Stimulated activated CD4-positive, alpha-beta T cell treated with anti-CD3 and anti-CD28 coated beads, Interleukin-15, amount 100 ng/mL, for 48 hours (primary cell): ENCODE measurements at places on chromosomes 3 and 15.

DNA sequence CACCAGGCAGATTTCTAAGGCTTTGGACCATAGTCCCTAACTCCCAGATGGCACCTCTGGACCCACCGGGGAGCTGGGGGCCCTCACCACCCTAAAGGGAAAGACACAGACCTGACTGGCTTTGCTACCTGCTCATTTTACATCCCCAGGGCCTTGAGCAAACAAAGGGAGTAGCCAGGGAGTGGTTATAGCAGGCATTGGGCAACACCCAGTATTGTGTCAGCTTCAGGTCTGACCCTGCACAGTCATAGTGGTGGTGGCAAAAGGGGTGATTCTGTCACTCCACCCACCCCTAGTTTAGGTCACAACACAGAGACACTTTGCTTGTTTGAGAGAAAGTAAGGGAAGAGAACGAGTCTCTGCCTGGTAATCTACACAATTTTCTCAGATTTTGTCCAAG is 352.5 kb downstream of the DIPK2A start:
- no peak for DNase-seq

GRCh38 chr3:129233538-129233937 is 15.9 kb upstream of the COPG1 start:
- no peak for DNase-seq

- no peak for DNase-seq
These were observed at the start of gene AMT for GRCh38 chr3:49422379-49423248. Gene AMT, minus strand, starts transcription at chr3:49422473. Its CDS starts 23 bp downstream, at chr3:49422450.

DNA sequence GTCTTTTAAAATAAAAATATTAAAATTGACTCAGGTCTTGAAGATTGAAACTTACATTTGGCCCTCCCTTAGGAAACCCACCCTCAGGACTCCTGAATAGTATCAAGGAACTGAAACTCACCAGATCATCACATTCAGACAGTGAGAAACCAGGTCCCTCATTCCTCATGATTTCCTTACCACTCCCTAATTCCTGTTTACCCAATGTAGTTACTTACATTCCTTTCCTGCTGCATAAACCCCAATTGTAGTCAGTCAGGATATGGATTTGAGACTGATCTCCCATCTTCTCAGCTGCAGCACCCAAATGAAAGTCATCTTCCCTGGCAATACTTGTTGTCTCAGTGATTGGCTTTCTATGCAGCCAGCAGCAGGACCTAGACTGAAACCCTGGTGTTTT is 8.6 kb downstream of the ATP13A4 start:
- no peak for DNase-seq

- DNase-seq = no peak
These were observed 658.8 kb downstream of the EDEM1 start for GRCh38 chr3:5846261-5846660.

- DNase-seq = no peak
These were observed 54.0 kb upstream of the ABHD2 start for GRCh38 chr15:89034305-89034704.

DNA sequence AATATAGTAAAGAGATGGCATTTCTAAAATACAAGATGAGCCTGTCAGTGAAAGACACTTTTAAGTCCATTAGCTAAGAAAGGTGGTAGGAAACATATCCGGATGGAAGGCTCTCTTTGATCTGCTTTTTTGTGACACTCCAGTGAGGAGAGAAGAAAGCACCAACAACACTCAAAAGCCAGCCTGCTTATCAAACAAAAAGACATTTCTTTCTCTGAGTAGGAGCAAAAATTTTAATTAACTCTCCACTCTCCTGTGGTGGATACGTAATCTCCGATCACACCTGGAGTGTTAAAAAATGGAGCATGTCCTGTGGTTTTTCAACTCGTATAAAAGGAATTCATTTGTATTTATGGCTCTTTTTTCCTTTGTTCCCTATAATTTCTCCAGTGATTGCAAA is 65.3 kb downstream of the OXNAD1 start:
- no peak for DNase-seq

DNA sequence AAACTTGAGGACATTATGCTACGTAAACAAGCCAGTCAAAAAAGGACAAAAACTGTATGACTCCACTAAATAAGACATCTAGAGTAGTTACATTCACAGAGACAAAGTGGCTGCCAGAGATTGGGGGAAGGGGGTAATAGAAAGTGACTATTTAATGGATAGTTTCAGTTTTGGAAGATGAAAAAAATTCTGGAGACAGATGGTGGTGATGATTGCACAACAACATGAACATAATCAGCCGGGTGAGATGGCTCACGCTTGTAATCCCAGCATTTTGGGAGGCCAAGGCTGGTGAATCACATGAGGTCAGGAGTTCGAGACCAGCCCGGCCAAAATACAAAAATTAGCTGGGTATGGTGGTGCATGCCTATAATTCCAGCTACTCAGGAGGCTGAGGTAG is 40.6 kb downstream of the DPP8 start:
- no peak for DNase-seq

DNA sequence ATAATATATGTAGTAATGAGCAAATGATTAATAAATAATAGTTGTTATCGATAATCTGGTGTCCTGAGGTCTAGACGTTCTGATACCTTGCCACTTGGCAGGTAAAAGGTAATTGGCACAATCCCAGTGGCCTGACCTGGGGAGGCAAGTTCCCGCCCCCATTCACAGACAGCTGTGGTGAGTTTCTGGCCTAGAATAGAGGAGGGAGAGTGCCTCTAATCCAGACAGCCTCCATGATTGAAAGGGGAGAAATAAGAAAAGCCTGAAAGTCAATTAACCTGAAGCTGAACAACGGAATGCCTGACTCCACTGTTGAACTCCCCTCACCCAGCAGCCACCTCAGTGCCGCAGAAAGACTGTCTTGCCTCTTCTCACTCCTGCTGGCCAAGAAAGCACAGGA is 38.1 kb upstream of the SV2B start:
- DNase-seq = no peak
